NCI-H510A (cell line): ENCODE measurements at places on chromosomes 11 and 22.
A peak's percentile ranks its signal among the peaks of the same experiment; 100 is the strongest.

- DNase-seq, result no peak
Observed at GRCh38 chr11:7672960-7673723, at the start of gene CYB5R2. TSS of gene CYB5R2 (minus strand) at chr11:7673500. CDS start at chr11:7672825, 675 bp downstream.

- no peak for DNase-seq
Observed at GRCh38 chr11:108857382-108857781, 192.5 kb downstream of the DDX10 start.

DNA sequence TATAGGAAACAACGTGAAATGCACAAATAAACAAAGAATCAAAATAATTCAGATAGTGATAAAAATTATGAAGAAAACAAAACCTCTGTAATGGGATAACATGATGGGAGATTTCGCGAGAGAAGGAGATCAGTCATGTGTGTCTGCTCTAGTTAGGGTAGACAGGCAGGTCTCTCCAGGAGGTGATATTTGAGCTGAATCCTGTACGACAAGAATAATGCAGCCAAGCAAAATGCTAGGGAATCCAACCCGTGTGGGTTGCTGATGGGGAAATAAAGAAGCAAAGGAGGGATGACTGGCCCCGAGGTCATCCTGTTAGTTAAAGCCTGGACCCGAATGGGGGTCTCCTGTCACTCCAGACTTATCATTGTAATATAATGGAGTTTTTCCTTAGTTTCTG lies 16.0 kb downstream of the MAML2 start:
- no peak for DNase-seq

DNA sequence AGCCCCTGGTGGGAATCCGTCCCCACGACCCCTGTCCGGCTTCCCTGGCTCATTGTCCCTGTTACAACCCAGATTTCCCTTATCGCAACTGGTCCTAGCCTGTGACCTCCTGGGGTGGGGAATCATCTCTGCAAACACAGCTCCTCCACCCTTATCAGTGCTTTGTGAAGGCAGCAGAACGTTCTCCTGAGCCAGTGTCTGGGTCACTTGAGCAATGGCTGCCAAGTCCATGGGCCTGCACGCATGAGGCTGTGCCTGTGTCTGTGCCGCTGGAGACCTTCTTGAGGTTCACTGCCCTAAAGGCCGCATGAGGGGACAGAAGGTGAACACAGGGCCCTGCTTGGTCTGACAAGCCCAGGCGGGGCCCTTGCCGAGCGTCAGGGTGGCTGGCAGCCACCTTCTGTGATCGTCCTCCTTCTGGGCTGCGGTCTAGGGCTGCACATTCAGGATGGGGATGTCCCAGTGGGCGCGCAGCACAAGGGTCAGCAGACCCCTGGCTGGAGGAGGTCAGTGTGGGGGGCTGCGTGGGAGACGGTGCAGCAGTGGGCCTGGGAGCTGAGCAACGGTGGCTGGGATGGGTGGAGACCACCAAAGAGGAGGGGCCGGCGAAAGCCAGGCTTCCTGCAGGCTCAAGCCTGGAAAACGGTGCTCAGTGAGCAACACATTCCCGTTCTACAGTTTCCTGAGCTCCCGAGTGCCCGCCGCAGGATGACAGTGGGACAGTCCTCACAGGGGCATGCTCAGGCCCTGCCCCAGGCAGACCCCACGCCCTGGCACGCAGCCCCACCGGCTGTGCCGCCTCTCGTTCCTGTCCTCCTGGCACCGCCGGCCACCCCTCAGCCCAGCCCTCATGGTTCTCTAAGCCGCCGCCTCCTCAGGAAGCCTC lies 74.1 kb downstream of the CDKN1C start:
- no peak for DNase-seq

- no peak for DNase-seq
Observed at GRCh38 chr11:37105427-37105826, 507.4 kb upstream of the RAG2 start.

DNA sequence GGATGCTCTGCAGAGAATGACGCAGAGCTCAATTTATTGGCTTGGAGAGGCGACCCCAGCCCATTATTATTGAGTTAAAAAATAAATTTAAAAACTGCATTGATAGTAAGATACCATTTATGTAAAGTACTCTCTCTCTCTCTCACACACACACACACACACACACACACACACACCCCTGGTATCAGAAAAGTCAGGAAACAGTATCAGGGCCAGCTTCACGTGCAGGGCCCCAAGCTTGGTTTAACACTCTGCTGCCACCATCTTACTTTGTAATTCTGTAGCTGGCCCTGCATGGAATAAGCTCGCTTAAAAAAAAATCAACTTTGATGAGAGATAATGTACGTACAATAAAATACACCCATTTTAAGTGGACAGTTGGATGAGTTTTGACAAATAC lies 59.8 kb upstream of the CD5 start:
- DNase-seq, result no peak

- no peak for DNase-seq
Observed at GRCh38 chr11:70763606-70764005, 365.3 kb downstream of the CTTN start.

DNA sequence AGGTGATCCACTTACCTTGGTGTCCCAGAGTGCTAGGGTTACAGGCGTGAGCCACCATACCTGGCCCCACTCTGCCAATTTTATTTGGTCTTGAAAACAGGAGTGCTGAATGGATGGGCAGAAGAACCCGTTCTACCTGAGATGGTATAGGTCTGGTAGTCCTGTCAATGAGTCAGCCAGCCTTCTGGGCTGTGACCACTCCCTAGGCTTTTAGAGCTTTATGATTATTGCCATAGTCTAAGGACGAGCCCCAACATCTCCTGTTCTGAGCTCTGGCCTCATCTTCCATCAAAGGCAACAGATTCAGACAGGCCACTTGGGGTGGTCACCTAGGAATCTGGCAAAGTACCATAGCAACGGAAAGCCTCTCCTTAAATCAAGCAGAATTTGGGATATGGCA lies 11.5 kb downstream of the ZDHHC5 start:
- no peak for DNase-seq

- no peak for DNase-seq
Observed at GRCh38 chr11:73814812-73815211, 27.1 kb downstream of the MRPL48 start.

DNA sequence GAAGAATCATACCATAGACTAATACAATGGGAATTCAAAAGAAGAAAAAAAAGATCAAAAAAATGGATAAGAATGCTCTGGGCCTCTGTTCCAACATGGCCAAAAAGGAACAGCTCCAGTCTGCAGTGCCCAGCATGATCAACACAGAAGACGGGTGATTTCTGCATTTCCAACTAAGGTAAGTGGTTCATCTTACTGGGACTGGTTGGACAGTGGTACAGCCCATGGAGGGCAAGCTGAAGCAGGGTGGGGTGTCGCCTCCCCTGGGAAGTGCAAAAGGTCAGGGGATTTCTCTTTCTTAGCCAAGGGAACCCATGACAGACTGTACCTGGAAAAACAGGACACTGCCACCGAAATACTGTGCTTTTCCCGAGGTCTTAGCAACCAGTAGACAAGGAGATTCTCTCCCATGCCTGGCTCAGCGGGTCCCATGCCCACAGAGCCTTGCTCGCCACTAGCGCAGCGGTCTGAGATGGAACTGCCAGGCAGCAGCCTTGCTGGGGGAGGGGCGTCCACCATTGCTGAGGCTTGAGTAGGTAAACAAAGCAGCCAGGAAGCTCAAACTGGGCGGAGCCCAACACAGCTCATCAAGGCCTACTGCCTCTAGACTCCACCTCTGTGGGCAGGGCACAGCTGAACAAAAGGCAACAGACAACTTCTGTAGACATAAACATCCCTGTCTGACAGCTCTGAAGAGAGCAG lies 428.4 kb downstream of the MN1 start:
- DNase-seq, result peak; percentile 88

DNA sequence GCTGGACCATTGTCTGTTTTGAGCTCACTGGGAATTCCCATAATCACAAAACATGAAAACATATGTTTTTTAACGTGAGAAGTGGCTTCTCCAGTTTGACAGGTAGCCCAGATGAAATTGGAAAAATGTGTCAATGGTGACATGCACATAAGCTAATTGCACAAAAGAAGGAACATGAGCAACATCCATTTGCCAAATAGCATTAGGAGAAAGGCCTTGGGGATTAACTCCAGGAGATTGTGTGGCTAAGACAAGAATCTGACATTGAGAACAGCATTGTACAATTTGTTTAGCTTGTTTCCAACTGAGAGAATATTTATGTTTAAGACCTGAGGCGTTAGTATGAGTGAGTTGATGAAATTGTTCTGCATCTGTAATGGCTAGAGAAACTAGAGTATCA lies 147.0 kb upstream of the API5 start:
- DNase-seq, result no peak
